ENCODE measurements at places on chromosomes 5 and 9.

DNA sequence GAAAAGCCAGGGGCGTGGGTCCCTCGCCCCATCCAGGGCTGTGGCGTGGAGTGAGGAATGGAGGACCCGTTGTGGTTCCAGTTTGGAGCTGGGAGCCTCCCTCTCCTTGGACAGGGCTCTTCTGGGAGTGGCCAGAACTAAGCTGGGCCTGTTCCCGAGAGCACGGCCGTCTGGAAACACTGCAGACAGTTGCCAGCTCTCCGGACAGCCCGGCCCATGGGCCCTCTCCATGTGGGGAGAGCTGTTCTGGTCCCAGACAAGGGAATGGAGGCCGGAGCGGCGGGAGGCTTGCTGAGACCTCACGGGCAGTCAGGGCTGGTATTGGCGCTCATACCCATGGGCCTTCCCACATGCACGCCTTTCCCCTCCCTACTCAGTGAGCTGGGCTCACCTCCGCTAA lies 45.2 kb upstream of the FCN2 start:
- no peak for DNase-seq

GRCh38 chr9:133787754-133788025 lies 49.5 kb upstream of the SARDH start:
- DNase-seq, result no peak

DNA sequence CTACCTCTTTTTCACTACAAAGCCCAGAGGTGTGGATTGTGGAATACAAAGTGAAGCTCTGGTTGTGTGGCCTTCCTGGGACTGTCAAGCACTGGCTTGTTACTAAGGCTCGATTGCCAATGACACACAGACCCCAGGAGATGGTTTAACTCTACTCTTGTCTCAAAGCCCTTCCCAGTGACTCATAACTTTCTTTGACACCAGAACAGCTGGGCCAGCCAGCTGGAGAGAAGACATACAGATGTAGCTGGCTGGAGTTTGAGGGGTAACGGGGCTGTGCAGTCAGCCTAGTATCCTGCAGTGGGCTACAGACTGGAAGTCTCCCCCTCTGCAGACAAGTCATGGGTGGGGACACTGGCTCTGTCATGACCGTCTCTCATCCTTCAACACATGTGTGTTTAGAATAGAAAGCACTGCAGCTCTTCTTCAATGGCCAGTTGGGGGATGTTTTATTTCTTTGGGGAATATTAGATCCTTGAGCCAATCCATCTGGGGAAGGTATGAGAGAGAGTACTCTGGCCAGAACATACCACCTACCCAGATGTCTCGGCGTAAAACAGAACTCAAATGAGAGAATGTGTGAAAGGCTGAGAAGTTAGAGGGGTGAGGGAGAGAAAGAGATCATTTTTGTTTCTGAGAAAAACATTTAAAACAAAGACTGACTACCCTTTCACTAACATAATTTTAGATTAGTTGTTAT lies 53.3 kb downstream of the SEMA6A start:
- DNase-seq, result no peak

DNA sequence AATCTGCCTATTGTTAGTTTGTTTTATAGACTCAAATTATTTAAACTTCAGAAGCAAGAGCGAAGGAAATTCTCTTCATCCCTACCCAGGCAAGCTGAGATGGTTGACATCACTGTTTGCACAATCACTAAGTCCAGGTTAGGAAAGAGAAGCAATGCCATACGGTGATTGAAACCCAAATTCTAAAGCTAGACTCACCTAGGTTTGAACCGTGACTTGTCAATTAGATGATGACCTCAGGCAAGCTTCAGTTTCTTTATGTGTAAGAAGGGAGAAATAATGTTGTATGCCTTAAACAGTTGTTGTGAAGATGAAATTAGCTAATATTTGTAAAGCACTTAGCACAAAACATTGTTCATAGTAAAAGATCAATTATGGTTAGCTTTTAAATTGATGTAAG lies 96.5 kb upstream of the ANKRD55 start:
- DNase-seq, result no peak

GRCh38 chr5:79859588-79859987 lies 131.5 kb downstream of the MTX3 start:
- DNase-seq, result no peak

Data from stimulated activated CD4-positive, alpha-beta T cell treated with anti-CD3 and anti-CD28 coated beads, Interleukin-1b, Interleukin-23, amount 100 ng/mL, for 24 hours (primary cell).